ENCODE measurements at places on chromosomes 6 and 20. TPM values are rescaled to one million over a fixed set of nuclear protein-coding genes. Genes with fewer than 3 reads are reported as not detected.

DNA sequence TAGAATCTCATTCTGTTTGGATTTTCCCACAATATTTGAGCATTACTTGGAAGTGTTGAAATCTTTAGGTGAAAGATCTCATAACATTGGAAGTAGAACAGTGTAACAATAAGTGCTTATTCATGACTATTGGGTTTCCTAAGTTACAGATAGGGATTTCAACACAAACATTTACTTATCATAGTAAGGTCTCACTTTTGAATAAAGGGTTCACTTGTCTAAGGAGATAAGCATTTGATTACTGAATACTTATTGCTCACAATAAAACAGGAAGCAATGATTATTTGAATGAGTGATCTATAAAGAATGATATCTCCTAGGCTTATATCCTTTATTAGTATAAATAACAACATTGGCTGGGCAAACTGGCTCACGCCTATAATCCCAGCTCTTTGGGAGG is 14.8 kb downstream of the DDX43 start:
- no peak overlapping the region for H3K27ac ChIP-seq
- no peaks in the 10 kb centered on the region for H3K4me1 ChIP-seq
- no peaks in the 10 kb centered on the region for H3K27me3 ChIP-seq
- no peak for DNase-seq

DNA sequence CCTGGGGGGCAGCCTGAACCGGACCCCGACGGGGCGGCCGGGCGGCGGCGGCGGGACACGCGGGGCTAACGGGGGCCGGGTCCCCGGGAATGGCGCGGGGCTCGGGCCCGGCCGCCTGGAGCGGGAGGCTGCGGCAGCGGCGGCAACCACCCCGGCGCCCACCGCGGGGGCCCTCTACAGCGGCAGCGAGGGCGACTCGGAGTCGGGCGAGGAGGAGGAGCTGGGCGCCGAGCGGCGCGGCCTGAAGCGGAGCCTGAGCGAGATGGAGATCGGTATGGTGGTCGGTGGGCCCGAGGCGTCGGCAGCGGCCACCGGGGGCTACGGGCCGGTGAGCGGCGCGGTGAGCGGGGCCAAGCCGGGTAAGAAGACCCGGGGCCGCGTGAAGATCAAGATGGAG is 636 bp downstream of the SRF start:
- DNase-seq = no peak
- H3K4me1 ChIP-seq = peaks cover 14% of the 10 kb centered on the region
- no peaks in the 10 kb centered on the region for H3K27me3 ChIP-seq
- H3K4me3 ChIP-seq = peak overlapping the region; percentile 95
- peaks cover 21% of the 10 kb centered on the region for H3K36me3 ChIP-seq

DNA sequence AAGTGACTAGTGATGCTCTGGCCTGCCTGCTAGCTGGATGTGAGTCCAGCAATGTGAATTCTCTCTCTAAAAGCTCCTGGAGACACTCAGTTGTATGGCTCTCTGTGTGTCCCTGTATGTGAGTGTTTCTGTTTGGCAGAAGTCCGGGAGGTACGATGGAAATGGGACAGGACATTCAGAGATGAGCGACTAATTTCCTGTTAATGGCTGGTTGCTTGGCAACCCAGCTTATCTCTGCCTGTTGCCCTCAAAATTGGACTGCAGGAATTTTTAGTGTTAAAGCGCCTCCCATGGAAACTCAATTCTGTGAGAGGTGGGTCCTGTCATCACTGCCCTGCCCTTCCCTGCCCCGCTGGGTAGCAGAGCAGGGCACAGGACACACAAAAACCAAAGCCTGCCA is 136.8 kb upstream of the LRFN2 start:
- H3K4me1 ChIP-seq = peaks cover 4% of the 10 kb centered on the region
- H3K36me3 ChIP-seq = no peaks in the 10 kb centered on the region
- no peak overlapping the region for H3K4me3 ChIP-seq
- no peak for DNase-seq
- H3K27ac ChIP-seq = no peak overlapping the region

- no peaks in the 10 kb centered on the region for H3K27me3 ChIP-seq
- no peak for DNase-seq
- H3K27ac ChIP-seq = no peak overlapping the region
Observed at GRCh38 chr6:125884634-125885371, 71.8 kb upstream of the HINT3 start.

GRCh38 chr6:6178795-6179194 is 141.7 kb downstream of the F13A1 start:
- no peak overlapping the region for H3K4me3 ChIP-seq
- H3K27ac ChIP-seq = no peak overlapping the region
- H3K27me3 ChIP-seq = no peaks in the 10 kb centered on the region
- DNase-seq = no peak
- H3K4me1 ChIP-seq = no peaks in the 10 kb centered on the region

GRCh38 chr20:13441388-13441787 is 197.3 kb downstream of the TASP1 start:
- no peak for DNase-seq
- no peak overlapping the region for H3K4me3 ChIP-seq
- no peaks in the 10 kb centered on the region for H3K27me3 ChIP-seq
- H3K4me1 ChIP-seq = peaks cover 4% of the 10 kb centered on the region

DNA sequence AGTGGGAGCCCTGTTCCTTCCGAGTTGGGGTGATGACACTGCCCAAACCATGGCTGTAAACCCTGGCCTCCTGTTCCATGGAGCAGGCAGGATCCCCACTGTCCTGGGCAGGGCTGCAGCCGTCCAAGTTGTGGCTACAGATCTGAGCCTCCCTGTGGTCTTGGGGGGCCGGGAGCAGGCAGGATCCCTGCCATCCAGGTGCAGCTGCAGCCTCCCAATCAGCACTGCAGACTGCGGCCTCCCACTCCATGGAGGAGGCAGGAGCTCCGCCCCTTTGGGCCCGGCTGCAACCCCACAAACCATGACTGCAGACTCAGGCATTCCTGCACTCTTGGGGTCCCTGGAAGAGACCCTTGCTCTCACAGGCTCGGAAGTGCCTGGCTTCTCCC is 872.1 kb upstream of the GJE1 start:
- no peak overlapping the region for H3K27ac ChIP-seq
- H3K36me3 ChIP-seq = no peaks in the 10 kb centered on the region
- no peaks in the 10 kb centered on the region for H3K27me3 ChIP-seq
- no peak overlapping the region for H3K4me3 ChIP-seq
- no peak for DNase-seq

GRCh38 chr20:47917549-47918070 is 132.3 kb upstream of the SULF2 start:
- no peaks in the 10 kb centered on the region for H3K4me1 ChIP-seq
- H3K36me3 ChIP-seq = no peaks in the 10 kb centered on the region
- H3K27me3 ChIP-seq = no peaks in the 10 kb centered on the region
- DNase-seq = no peak
- H3K27ac ChIP-seq = no peak overlapping the region

- no peaks in the 10 kb centered on the region for H3K27me3 ChIP-seq
- no peak overlapping the region for H3K4me3 ChIP-seq
- no peak for DNase-seq
- H3K4me1 ChIP-seq = no peaks in the 10 kb centered on the region
- no peak overlapping the region for H3K27ac ChIP-seq
Observed at GRCh38 chr20:54431156-54431944, 44.0 kb upstream of the DOK5 start.

- no peaks in the 10 kb centered on the region for H3K4me1 ChIP-seq
- DNase-seq = no peak
- H3K27me3 ChIP-seq = no peaks in the 10 kb centered on the region
Observed at GRCh38 chr20:57592263-57593092, 27.7 kb downstream of the ZBP1 start.

DNA sequence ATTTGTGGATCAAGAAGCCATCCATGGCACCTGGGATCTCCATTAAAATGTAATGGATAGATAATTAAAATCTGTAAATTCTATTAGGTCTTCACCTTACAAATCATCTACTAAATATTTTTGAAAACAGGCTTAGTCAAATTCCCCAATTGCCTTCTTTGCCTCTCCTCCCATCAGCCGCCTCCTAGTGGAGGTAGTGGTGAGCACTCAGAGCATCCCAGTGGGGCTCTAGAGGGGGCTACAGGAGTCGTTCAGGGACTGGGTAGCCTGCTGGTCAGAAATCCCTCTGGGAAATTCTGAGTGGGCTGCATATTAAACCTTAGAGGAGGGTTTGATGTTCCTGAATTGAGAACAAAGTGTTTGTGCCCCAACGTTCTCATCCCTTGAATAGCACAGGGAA is 20.8 kb upstream of the PAX1 start:
- H3K4me3 ChIP-seq = no peak overlapping the region
- H3K27me3 ChIP-seq = peaks cover 3% of the 10 kb centered on the region
- H3K36me3 ChIP-seq = no peaks in the 10 kb centered on the region
- DNase-seq = peak; percentile 77
- H3K4me1 ChIP-seq = no peaks in the 10 kb centered on the region
- no peak overlapping the region for H3K27ac ChIP-seq

DNA sequence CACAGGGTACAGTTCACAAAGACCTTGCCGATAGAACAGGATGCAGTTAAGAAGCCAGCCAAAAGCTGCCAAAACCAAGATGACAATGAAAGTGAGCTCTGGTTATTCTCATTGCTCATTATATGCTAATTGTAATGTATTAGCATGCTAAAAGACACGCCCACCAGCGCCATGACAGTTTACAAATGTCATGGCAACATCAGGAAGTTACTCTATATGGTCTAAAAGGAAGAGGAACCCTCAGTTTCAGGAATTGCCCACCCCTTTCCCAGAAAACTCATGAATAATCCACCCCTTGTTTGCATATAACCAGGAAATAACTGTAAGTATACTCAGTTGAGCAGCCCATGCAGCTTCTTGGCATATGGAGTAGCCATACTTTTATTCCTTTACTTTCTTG is 748.7 kb downstream of the QKI start:
- no peak overlapping the region for H3K27ac ChIP-seq
- H3K27me3 ChIP-seq = no peaks in the 10 kb centered on the region
- no peaks in the 10 kb centered on the region for H3K36me3 ChIP-seq
- DNase-seq = no peak
- no peaks in the 10 kb centered on the region for H3K4me1 ChIP-seq

- peaks cover 51% of the 10 kb centered on the region for H3K36me3 ChIP-seq
- H3K4me1 ChIP-seq = no peaks in the 10 kb centered on the region
- no peak for DNase-seq
- peak overlapping the region; percentile 90 for H3K4me3 ChIP-seq
Observed at GRCh38 chr6:132814716-132815570, 574 bp downstream of the RPS12 start.

DNA sequence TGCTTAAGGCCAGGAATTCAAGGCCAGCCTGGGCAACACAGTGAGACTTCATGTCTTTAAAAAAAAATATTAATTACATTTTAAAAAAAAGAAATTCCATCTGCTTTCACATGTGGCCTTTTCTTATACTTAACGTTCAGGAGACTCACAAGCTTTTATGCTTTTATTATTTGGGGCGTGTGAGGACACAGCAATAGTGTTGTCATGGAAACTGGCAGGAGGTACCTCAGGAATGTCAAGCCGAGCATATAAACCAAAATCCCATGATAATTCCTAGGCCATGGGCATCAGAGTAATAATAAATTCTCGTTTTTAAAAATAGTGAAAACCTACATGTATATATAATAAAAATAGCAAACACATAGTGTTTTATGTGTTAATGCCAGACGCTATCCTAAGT is 89.8 kb downstream of the IYD start:
- no peak overlapping the region for H3K27ac ChIP-seq
- DNase-seq = no peak
- H3K4me3 ChIP-seq = no peak overlapping the region
- no peaks in the 10 kb centered on the region for H3K27me3 ChIP-seq

GRCh38 chr20:33175123-33175522 is 7.2 kb downstream of the BPIFA2 start:
- peaks cover 4% of the 10 kb centered on the region for H3K4me1 ChIP-seq
- no peak overlapping the region for H3K4me3 ChIP-seq
- DNase-seq = no peak

DNA sequence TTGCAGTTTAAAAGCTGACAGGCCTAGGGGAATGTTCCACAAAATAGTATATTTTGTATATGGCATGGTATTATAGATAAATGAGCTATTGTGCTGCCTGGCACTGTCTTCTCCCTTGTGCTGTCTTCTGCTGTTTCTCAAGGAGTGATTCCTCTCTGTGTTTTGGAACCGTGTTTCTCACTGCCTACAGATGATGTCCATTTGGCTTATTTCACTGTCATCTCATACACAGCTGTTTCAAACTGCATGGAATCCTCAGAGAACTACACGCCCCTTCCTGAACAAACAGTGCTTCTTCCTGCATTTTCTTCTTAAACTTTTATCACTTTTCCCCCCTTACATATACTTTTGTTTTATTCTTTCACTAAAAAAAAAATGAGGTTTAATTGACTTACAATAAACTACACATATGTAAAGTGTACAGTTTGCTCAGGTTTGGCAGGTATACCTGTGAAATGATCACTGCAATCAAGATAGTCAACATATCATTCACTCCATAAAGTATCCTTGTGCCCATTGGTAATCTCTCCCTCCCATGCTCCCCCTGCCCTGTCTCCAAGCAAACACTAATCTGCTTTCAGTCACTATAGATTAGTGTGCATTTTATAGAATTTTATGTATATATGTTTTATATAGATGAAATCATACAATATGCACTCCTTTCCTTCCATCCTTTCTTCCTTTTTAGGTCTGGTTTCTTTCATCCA is 43.0 kb downstream of the CBFA2T2 start:
- no peak for DNase-seq
- H3K27me3 ChIP-seq = no peaks in the 10 kb centered on the region
- H3K36me3 ChIP-seq = peaks cover 8% of the 10 kb centered on the region

DNA sequence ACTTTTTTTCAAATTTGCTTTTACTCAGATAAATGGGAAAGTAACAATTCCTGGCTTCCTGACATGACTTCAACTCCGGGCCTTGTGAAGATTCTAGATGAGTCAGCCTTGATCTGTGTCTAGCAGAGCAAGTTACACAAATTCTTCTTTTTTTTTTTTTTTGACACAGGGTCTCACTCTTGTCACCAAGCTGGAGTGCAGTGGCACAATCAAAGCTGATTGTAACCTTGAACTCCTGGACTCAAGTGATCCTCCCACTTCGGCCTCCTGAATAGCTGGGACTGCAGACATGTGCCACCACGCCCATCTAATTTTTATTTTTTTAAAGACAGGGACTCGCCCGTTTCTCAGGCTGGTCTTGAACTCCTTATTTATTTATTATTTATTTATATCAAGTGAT is 7.3 kb upstream of the ARHGAP18 start:
- no peak overlapping the region for H3K27ac ChIP-seq
- DNase-seq = no peak
- no peaks in the 10 kb centered on the region for H3K27me3 ChIP-seq
- no peaks in the 10 kb centered on the region for H3K4me1 ChIP-seq
- H3K36me3 ChIP-seq = no peaks in the 10 kb centered on the region
- H3K4me3 ChIP-seq = no peak overlapping the region

The CST4 gene
- 0.95 TPM for total RNA-seq

The GPR6 gene
- 0.24 TPM for total RNA-seq

The GSTA3 gene
- not detected for total RNA-seq

The HS3ST5 gene
- total RNA-seq = 2.0 TPM

The MCHR2 gene
- total RNA-seq = not detected

The MAP7 gene
- total RNA-seq = 52.5 TPM

The OR5V1 gene
- total RNA-seq = not detected

The ACOT13 gene
- total RNA-seq = 36.4 TPM

The CCN6 gene
- not detected for total RNA-seq

The CRISP3 gene
- total RNA-seq = not detected

The CDKAL1 gene
- total RNA-seq = 29.9 TPM

The HLA-DQB1 gene
- 11.1 TPM for total RNA-seq
